ENCODE measurements at places on chromosomes 7 and 10.

GRCh38 chr7:149477494-149478443 is 16.9 kb upstream of the ZNF777 start:
- DNase-seq, result no peak

DNA sequence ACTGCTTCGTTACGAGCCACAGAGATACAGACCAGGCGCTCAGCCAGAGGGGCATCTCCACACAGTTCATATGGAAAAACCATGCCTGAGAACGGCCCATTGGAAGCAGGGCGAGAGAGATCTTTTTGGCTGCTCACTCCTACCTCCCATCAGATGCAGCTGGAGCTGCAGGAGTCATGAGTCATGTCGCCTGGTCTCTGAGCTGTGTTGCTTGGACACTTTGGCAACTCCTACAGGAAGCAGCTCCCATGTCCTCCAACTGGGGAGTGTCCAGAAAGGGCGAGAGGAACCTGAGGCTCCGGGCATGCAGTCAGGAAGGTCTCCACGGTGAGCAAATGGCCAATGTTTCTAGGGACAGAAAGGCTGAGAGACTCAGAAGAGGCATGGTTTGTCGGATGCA is 24.9 kb downstream of the INSIG1 start:
- DNase-seq, result peak; percentile 35

DNA sequence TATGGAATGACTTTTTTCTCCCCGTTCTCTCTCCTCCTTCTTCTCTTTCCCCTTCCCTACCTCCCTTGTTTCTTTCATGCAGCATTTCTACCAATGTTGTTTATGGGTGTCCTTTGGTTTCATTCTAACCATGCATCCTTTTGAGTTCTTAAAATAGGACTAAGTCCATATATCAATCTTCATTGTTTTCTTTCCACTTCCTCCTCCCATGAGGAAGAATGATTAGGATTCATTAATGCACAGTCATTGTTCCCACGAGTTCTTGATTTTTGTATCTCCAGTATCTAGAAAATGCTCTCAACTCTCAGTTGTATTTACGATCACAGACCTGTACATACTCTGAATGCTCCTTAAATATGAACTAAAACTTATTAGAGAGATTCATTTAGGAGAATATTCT is 153.3 kb downstream of the LRRC4 start:
- DNase-seq, result peak; percentile 40

DNA sequence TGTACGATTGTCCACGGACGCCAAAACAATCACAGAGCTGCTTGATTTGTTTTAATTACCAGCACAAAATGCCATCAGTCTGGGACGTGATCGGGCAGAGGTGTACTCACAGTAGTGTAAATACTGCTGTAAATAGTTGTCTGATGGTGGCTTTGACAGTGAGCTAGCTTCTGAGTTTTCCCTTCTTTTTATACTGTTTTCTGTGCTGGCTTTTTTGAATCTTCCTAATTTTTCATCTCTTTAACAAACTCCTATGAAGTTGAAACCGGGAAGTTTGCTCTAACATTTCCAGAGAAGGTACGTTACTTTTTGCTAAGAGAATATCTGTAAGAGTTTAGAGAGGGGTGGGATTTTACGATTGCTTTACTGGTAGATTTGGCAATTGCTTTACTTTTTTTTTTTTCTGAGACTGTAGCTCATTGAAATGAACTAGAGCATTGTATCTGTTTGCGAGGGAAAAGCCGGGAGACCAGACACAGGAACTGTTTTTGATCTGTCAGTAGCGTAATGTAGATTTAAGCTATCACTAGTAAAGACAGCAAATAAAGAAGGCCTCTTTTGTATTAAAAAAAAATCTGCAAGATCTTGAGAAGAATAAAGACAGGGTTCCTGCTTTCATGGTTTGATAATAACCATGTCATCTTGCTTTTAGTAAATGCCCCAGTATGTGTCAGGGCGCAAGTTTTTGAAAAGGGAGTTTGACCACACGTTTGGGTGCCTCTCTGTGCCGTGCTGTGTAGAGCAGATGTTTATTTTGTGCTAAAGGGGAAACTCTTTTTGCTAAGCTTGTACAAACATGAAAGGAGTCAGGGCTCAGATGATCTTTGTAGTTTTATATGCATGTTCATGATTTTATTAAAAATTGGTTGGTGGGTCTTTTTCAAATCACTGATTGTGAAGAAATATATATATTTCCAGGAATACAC is 712 bp downstream of the FOXP2 start:
- no peak for DNase-seq

DNA sequence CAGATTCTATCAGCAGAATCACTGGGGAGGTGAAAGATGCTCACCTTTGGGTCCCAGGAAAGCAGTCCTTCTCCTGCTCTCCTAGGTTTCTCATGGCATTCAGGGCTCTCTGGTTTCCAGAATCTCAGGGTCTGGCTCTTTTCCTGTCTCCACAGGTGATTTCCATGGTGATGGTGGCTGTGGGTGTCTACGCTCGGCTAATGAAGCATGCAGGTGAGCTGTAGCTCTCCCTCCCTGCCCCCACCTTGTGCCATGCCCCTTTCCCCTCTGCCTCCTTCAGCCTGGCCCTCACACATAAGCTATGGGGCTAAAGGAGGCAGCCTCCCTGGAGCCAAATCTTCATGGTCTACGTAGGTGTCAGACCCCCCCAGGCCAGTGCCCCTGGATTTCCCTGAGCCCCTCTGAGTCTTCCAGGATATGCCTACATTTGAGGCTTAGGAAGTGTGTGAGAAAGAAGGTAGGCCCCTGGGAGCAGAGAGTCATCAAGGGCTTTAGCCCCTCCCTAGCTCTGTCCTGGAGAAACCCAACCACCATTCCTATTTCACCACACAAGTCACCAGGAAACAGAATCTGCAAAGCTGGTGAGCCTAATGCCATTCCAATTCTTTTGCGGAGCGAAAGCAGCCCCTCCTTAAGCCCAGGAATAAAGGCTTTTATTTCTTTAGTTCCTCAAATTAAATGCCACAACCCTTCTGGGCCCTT is 17.2 kb downstream of the TSPAN33 start:
- DNase-seq, result no peak

GRCh38 chr10:37476285-37476684 is 350.9 kb downstream of the ANKRD30A start:
- no peak for DNase-seq

- no peak for DNase-seq
These were observed 77.4 kb upstream of the PRR15 start for GRCh38 chr7:29486191-29486700.

- DNase-seq, result no peak
These were observed 6.8 kb downstream of the FFAR4 start for GRCh38 chr10:93573051-93573909.
